Uterus (tissue), 4 donors: ENCODE measurements at places on chromosomes 11 and 22. TPM values are rescaled to one million over a fixed set of nuclear protein-coding genes. Genes with fewer than 3 reads are reported as not detected.

KCTD14 gene
- 6.7 TPM for total RNA-seq

KCNQ1OT1 gene
- total RNA-seq = 4.4 TPM

ANGPTL5 gene
- not detected for total RNA-seq

KCNA4 gene
- 5.7 TPM for total RNA-seq

SYTL2 gene
- 41.2 TPM for total RNA-seq

EIF3M gene
- 96.8 TPM for total RNA-seq

BANF1 gene
- total RNA-seq = 133 TPM

SCGB2A2 gene
- total RNA-seq = not detected

FJX1 gene
- 6.2 TPM for total RNA-seq

CNGA4 gene
- total RNA-seq = 0.26 TPM

UBQLNL gene
- 10.8 TPM for total RNA-seq

CPT1A gene
- 27.2 TPM for total RNA-seq

FOSL1 gene
- total RNA-seq = 2.9 TPM

HBE1 gene
- 4.2 TPM for total RNA-seq

ARHGEF17 gene
- total RNA-seq = 40.5 TPM

ST14 gene
- 3.8 TPM for total RNA-seq

KDM4D gene
- total RNA-seq = 0.70 TPM

FGF19 gene
- not detected for total RNA-seq

RASSF10 gene
- not detected for total RNA-seq

SERPING1 gene
- total RNA-seq = 742 TPM

NOL12 gene
- 74.3 TPM for total RNA-seq

DDX25 gene
- not detected for total RNA-seq

PARVA gene
- total RNA-seq = 74.3 TPM

RNASEH2C gene
- total RNA-seq = 35.2 TPM

MACROD1 gene
- total RNA-seq = 1.8 TPM

HRAS gene
- 5.4 TPM for total RNA-seq

CRKL gene
- total RNA-seq = 70.9 TPM

FAM180B gene
- not detected for total RNA-seq

RASL10A gene
- total RNA-seq = 0.79 TPM

PTGDR2 gene
- 0.49 TPM for total RNA-seq

SC5D gene
- 18.5 TPM for total RNA-seq

SCGB1D2 gene
- 1.9 TPM for total RNA-seq
